DMS 273 treated with DMSO at 0.1 percent for 48 hours (cell line): ENCODE measurements at places on chromosomes 3 and 15.

DNA sequence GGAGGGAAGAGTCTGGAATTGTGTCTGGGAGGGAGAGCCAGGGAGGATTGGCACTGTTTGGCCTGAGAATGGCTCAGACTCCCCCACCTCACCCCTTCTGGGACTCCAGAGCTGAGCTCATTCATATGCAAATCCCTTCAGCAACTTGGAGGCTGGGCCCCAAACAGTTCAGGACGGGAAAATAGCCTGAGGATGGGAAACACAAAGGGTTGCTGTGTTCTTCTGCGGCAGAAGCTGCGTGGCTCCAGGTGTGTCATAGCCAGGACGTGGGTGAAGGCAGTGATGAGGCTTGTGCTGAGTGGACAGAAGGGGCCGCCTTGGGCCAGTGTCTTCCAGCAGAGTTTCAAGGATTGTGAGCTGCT lies 16.6 kb downstream of the MASP1 start:
- DNase-seq = no peak

GRCh38 chr3:4421121-4421520 lies 45.9 kb downstream of the SUMF1 start:
- DNase-seq = no peak

GRCh38 chr3:145370870-145371269 lies 790.1 kb downstream of the PLOD2 start:
- no peak for DNase-seq

- DNase-seq = no peak
These were observed 128.3 kb downstream of the WDR76 start for GRCh38 chr15:43955140-43955539.

GRCh38 chr3:197949778-197950676 lies at the start of gene RPL35A:
Gene RPL35A, plus strand, starts transcription at chr3:197950190. Its CDS starts 778 bp downstream, at chr3:197950968.
- DNase-seq = peak; percentile 99

DNA sequence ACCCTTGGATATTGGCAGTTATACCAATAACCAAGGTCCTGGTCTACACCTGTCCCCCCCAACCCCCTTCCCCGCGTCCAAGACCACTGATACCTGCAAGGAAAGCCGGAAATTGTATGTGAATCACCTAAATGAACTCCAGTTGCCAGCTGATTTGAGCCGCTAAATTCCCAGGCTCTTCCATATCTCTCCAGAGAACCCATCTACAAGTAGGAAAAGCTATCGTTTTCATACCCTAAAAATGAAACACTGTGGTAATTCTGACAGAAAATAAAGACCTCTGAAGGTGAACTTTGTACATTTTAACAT lies 114.2 kb upstream of the ICE2 start:
- no peak for DNase-seq

DNA sequence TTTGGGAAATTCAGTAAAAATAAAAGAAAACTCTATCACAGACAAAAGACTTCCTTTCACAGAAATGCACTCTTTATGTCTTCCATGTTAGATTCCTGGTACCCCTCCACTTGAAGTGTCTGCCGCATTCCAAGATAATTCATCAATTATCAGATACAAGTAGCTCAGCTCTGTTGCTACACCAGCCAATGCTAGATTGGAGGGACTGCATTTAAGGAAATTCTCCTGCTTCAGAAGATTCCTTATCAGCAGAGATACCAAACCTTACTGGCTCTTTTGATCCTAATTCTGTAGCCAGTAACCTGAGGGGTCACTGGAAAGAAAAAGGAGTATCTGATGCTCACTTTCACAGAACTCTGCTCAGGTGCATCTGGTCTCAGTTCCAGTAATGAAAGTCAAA lies 63.9 kb downstream of the TM4SF4 start:
- DNase-seq = no peak

DNA sequence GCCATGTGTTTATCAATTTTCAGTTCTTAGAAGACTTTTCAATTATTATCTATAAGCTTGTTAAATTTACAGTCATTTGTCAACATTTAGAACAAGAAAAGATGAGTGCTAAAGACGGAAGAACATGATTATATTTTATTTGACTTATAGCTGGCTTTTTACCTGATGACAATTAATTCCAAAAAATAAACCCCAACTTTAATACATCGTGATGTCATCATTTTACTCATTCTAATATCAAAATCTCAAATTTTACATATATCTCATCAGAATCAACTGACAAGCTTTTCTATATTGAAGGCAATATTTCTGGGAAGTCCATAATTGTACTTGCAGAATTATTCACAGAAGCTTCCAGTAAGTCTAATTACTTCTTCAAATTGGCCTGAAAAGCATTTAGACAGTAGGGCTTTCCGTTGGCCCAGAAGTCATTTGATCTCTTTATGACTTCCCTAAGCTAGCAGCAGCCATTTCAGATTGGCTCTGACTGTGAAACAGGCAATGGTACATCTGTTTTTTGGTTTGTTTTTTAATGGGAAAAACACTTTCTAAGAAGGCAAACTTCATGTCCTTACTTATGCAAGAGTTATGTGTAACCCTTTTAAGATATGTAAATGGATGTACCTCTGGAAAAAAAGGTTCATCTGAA lies 234.7 kb upstream of the PLSCR5 start:
- no peak for DNase-seq

GRCh38 chr3:9673082-9673481 lies 23.8 kb downstream of the MTMR14 start:
- no peak for DNase-seq

- no peak for DNase-seq
These were observed 2.6 kb downstream of the DALRD3 start for GRCh38 chr3:49015765-49016164.

DNA sequence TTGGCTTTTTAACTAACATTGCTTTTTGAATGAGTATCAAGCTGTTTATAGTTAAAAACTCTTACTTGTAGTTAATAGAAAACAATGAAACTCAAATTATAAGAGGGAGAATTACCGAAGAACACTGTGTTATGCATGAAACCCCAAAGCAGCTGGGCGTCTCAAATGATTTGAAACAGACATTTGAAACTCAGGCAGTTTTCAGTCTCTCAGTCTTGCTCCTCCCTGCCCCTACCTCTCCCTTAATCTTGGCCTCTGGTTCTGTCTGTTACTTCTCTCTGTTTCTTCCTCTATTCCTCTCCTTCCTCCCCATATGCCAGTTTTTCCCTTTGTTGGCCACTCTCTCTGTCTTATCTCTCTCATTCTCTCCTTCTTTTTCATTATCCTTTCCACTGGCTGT lies 118.3 kb upstream of the SYNPR start:
- DNase-seq = no peak

DNA sequence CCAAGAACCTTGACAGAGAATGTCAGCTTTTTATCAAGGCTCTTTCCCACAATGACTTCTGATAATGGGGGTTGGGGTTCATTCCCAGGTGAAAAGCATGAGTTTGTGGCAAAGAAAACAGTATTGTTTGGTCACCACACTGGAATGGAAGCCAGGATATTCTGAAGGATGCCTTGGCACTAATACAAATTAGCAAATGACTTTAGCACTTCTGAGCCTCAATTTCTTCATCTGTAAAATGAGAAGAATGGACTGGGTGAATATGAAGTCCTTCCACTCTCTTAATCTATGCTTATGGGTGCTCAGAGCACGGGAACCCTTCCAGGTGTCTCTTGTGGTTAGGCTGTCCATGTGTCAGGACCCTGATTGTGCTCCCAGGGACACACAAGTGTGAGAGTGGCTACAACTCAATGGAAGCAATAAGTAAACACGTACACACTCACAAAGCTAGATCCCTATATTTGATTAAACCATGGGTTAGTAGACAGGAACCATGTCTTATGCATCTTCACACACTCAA lies 21.4 kb downstream of the RAB27A start:
- no peak for DNase-seq
